ENCODE measurements at places on chromosomes 12 and 14.
A peak's percentile ranks its signal among the peaks of the same experiment; 100 is the strongest.

GRCh38 chr14:47442211-47442610 lies 233.2 kb downstream of the MDGA2 start:
- no peak for DNase-seq

DNA sequence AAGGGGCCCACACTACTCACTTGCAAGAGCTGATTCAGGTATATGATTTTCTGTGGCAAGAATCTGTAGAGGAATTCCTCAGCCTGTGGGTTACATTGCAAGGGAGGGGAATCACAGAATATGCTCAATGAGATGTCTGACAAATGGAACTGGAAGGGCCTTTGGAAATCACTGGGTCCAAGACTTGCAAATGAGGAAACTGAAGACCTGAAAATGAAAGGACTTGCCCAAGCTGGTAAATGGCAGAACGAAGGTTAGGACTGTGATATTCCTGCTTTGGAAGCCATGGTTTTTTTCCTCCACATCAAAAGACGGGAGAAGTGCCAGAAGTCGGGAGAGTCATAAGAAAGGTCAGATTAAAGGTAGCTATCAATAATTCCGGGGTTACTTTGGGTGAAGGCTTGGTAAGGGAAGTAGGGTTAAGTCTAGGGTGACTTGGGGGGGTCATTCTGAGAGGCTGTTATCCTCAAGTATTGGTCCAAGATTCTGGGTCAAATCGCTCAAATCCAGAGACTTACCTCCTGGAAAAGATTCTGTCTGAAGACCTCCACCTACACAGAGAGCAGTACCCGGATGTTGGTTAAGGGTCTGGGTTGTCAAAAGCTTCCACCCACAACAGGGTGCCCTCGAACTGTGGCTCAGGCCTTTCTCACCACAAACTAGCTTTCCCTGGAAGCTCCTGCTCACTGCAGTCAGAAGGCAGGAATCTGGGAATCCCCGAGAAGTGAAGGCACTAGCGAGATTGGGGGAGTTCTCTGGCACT lies 539 bp downstream of the PSME2 start:
- no peak for DNase-seq

- peak; percentile 93 for DNase-seq
Observed at GRCh38 chr12:56116267-56117081, at the start of gene RPL41. RPL41 (plus strand) TSS chr12:56116633.

DNA sequence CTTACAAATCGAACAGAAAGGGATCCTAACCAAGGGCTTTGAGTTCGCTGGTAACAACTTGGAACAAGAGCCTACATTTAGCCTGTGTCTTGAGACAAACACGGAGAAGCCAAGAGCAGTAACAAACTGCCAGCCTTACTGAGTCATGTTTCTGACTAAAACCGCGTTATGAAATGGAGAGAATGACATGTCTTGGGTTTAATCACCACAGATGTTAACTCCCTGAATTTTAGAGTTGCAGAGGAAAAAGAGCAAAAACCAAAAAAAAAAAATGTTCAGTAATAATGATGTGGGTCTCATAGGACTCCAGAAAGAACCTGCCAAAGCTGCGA lies 1.0 kb downstream of the BLTP3B start:
- DNase-seq: no peak

DNA sequence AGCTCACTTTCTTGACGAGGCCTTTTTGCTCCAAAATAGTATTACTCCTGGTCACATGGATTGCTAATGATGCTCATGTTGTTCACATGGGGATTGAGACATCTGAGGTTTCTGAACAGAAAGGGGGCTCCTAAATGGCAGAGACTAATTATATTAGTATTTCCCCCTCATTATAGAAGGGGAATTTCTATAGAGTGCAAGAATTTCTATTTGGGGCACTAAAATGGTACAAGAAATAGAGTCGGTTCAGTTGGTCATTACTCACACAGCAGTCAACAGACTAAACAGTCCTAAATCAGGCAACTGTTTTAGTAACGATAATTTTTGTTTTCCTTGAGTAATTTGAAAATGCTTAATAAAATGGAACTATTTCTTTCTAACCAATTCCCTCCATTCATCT lies 108.9 kb downstream of the DACT1 start:
- DNase-seq: no peak

DNA sequence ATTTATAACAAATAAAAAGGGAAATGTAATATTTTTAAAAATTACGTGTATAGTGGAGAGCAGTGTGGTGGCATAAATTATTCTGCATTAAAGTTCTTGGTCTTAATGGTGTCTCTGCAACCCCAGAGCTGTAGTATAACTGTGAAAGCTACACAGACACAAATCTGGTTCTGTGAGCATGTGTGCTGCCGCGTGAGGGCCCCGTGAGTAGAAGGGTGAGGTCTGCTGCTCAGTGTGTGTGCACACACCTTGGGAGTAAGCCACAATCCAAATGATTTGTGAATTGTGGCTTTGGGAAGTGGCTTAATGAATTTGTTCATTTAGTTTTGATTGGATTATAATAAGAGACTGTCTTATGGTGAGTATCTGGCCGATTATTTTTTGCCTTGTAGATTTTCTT lies 16.8 kb downstream of the PELI2 start:
- DNase-seq: no peak

DNA sequence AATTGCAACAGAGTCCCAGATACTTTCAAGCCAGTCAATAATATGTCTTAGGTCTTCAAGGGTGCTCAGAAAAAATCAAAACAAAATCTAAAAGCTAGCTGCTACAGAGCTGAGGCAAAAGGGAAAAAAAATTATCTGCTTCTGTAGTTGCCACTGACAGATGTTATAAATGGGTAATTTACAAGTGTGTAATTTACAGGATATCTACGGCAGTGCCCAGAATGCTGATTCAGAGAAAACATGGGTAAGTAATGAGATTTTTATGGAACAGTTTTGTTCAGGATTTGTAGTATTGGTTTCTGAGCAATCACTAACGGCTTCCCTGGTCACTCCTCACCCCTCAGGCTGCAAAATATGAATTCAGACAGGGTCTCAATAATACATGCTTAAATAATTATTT lies 234.1 kb downstream of the GALC start:
- no peak for DNase-seq

DNA sequence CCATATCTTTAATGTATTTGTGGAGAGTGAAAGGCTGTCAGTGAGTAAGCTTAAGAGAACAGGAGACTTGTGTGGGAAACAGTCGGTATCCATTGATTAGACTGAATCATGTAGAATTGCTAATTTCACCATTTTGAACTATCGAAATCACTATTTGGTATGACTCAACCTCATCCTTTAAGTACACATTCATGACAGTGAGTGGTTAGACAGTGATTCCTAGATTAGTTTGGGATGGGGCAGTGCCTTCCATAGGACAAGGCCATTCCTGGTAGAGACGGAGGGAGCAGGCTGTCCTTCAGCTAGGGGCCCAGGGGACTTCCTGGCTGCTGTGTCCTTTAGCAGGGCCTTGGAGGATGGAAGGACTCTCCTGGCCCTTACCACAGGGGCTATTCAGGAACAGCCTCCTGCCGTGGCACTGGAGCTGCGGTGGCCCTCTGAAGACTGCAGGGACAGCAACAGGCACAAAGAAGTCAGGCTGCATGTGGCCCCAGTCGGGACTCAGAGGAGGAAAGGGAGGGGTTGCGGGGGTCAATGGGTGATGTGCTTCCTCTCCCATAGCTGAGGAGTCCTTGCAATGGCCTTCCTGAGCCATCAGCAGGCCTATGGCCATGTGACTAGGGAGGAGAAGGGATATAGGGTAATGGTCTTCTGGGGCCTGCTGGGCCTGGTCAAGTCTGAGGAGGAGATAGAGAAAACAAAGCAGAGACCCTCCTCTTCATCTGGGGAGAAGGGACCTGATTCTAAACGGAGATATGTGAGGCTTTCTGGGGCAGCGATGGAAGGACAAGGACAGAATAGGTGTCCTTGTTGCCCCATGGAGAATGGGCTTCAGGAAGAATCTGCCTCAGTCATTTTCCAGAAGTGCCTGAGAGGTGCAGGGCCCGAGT lies 11.2 kb downstream of the SERPINA1 start:
- DNase-seq: no peak

- DNase-seq: no peak
Observed at GRCh38 chr12:91717804-91718203, 427.8 kb downstream of the BTG1 start.

DNA sequence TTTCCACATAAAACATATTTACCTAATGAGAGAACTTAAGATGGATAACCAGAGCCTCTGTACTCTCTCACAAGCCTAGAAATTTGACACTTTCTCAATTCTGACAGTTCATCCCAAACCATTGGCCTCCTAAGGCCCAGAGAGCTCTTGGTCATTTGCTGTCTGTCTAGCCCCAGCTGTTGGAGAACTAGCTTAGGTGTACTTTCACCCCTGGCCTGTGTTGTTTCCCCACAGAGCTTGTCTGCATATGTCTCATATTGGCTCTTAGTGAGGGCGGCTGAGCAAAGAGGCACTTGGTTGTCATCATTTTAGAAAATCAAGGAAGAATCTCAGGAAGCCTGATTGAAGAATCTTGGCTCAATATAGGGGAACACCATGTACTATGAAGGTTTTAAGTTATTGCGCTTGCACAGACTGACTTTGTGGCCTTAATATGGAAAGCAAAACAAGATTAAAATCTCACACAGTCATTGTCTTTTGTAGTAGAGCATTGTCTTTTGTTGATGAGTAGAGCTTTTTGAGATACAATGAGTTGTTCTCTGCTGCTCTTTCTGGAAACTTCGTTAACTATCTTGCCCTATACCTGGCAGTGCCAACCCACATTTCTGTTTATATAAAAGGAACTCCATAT lies 324.6 kb downstream of the RAD51B start:
- DNase-seq: no peak

DNA sequence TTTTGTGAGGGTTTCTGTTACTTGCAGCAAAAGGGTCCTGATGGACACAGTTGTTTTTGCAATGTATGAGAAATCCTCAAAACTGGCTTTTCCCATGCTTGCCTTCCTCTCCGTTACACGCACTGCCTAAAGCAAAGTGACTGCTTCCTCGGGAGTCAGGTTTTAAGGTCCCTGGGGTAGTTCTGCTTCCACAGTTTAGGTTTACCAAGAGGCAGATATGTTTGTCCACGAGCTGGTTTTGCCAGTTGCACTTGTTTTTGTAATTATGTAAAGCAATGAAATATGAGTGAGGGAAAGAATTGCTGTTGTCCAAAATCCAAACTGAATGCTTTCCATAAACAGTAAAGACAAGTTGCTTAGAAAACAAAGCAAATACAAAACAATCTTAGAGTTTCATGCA lies 290.7 kb upstream of the AMIGO2 start:
- no peak for DNase-seq

DNA sequence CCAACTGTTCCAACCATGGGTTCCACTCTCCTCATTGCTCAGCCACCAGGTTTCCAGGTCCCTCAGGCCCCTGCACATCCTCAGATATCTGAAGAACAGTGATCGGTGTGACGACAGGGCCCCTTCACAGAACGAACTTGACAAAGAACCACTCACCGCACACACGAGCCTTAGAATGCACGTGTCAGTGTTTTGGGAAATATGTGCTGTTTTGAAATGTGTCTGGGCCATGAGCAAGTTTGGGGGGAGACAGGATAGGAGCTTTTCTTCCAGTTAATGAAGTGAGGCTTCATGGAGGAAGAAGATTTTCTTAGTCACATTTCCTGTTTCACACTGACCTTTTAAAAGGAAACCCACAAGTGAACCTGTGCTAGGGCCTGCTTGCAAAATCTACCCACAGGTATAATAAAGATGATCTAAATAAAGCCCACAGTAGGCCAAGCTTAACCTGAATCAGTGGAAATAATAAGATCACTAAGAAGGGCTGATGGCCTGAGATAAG lies 58.6 kb downstream of the ZFP36L1 start:
- peak; percentile 70 for DNase-seq

GRCh38 chr12:92334552-92334951 lies 188.9 kb upstream of the BTG1 start:
- DNase-seq: no peak

GRCh38 chr12:3770891-3771290 lies 18.0 kb upstream of the CRACR2A start:
- DNase-seq: no peak

DNA sequence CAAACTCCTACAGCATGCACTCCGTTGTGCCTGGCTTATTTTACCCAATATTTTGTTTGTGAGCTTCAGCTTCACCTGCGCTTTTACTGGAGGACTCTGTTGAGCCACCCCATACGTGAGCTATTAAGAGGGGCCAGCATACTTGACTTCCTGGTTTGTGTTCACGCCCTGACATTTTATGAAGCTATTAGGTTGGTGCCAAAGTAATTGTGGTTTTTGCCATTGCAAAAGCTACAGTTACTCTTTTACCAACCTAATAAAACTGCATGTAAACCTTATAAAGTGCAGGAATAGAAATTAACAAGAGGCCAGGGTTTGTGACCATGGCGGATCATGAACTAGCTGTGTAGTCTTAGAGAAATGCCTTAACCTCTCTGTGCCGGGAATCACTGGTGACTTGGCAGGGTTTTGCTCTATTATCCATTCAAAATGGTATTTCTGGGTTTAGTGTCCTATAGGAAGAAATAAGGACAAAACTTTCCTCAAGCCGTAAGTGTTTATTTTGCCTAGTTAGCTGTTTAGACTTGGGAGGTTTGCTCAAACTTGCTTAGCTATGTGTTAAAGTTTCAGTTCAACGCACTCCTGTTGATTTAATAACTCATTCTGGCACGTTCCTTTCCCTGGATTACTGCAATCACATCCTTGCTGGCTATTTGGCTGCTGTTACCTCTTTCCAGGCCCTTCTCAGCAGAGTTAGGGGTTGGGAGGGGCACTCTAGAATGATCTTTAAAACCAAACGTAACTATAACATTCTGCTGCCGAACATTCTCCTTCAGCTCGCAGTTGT lies 1027.6 kb downstream of the BCL11B start:
- DNase-seq: no peak

DNA sequence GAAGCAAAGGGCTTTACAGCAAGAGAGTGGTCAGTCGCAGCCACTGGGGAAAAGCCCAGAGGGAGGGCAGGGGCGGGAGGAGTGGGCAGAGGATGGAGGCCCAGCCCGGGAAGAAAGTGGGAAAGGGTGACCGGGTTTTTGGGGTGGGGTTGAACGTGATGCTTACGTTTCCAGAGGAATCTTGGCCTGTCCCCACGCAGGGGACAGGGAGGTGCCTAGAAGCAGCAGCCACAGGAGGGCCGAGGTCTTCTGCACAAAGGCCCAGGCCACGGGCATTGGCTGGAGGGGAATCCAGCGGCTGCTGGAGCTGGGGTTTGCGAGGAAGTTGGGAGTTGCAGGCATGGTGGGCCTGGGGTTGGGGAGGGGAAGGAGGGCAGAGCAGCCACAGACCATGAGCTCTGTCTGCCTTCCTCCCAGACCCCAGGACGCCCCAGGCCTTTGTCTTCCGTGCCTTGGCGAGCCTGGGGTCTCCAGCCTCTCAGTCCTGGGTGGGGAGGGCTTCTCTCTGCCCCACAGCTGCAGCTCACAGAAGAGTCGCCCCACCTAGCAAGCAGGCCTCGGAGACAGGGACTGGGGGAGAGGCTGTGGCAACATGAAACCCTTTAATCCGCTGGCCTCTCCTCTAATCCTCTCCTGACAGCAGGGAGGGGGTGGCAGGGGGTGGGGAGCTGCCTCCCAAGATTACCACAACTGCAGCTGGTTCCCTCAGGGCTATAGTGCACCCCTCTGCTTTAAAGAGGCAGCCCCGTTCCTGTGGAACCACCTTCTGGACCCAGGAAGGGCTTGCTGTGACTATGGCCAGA lies at the start of gene CACNA2D4:
TSS of gene CACNA2D4 (minus strand) at position 572 of the 803 bp plus-strand sequence. CDS start at position 393, 179 bp downstream.
- no peak for DNase-seq

GRCh38 chr12:43151441-43151981 lies 400.5 kb downstream of the ADAMTS20 start:
- DNase-seq: no peak

GRCh38 chr12:116046039-116046438 lies 231.5 kb downstream of the MED13L start:
- DNase-seq: no peak

- DNase-seq: no peak
Observed at GRCh38 chr12:111166779-111167540, 201.9 kb downstream of the PHETA1 start.

GRCh38 chr14:62706217-62706616 lies 339.0 kb downstream of the KCNH5 start:
- DNase-seq: no peak

All from natural killer cell treated with Interleukin-12 subunit alpha and Interleukin-12 subunit beta and Interleukin-15 and Interleukin-18, amount 100 ng/mL, for 72 hours (primary cell).